ENCODE measurements at places on chromosomes 2 and 18. TPM values are rescaled to one million over a fixed set of nuclear protein-coding genes. Genes with fewer than 3 reads are reported as not detected.
A peak's percentile ranks its signal among the peaks of the same experiment; 100 is the strongest.

Gene TRIM43
- total RNA-seq: not detected

DNA sequence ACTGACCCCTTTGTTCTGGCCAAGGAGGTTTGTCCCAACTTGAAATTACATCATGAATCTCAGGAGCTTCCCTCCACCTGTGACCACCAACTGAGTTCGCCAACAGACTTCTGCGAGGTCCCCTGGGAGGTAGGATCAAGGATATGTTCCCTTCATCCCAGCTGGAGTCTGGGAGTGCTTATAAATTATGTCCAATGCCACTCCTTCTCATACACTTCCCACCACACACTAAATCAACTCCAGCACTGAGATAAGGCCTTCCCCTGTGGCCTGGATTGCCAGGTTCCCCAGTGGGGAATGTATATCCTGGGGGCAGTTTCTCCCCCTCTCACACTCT lies 99.2 kb downstream of the RND3 start:
- DNase-seq: no peak

GRCh38 chr2:123468071-123468470 lies 557.0 kb upstream of the CNTNAP5 start:
- no peak for DNase-seq

DNA sequence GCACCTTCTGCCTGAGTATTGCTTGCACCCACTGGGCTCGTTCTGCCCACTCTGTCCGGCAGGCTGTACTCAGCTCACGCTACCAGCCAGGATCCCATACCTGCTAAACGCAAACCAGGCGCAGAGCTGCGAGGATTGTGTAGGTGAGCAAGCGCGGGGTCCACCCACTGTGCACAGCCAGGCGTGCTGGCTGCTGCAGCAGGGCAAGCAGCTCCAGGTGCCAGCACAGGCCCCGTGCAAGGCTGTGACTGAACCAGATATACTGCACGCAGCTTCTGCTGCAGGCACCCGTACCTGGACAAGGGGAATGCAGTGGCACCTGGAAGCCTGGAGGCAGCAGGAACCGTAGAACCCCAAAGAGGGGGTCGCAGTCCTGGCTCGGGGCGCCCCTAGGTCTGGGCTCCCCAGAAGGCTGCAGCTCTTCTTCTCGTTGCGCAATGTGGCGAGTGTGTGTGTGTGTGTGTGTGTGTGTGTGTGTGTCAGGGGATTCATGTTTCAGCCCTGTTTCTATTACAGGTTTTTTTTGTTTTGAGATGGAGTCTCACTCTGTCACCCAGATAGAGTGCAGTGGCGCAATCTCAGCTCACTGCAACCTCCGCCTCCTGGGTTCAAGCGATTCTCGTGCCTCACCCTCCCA lies 46.1 kb upstream of the RAB1A start:
- DNase-seq: no peak

DNA sequence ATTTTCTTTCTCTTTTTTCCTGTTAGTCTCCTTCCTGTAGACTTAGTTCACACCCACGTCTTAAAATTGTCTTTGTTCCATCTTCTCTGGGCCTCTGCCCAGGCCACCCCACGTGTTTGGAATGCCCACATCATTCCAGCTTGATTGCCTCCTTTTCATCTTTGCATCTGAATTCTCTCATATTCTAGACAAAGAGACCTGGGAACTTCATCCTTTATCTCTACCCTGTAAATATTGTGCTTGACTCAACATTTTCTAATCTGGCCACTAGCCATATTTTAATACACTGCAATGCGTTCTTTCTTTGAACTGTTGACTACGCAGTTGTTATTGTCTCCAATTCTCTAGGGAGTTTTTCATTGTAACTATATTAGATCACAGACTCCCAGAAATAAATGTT lies 187.5 kb upstream of the NRXN1 start:
- DNase-seq: no peak

- no peak for DNase-seq
Measured at GRCh38 chr2:233064530-233065199, 4.5 kb downstream of the INPP5D start.

DNA sequence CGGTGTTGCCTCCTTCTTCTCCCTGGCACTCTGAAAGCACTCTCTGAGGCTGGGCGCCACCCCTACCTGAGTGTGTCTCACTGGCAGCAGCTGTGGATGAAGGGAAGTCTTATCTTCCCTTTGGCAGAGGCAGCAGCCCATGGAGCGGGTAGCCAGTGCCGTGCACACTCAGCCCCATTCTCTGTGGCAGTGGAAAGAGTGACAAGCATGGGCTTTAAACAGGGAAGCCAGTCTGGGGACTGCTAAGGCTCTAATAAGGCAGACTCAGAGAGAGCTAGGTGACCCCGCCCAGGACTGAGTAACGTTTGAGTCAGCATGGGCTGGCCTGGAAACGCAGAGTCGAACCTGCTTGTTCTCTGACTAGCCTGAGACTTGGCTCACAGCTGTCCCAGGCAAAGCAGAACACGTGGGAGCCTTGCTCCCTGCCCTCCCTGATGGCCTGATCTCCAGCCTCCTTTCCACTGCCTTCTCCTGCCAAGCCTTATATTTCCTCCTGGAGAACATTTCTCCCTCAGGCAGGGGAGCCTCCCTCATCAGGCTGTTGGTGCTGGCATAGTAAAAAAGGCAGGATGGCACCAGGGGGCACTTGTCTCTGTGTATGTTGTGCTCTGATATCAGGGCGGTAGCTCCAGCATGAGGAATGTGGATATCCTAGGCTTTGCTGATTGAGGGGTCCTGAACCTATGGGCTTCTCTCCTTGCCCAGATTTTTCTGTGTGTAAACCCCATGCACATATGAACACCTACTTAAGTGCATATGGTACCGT lies 93.9 kb upstream of the LGALSL start:
- DNase-seq: peak; percentile 81

DNA sequence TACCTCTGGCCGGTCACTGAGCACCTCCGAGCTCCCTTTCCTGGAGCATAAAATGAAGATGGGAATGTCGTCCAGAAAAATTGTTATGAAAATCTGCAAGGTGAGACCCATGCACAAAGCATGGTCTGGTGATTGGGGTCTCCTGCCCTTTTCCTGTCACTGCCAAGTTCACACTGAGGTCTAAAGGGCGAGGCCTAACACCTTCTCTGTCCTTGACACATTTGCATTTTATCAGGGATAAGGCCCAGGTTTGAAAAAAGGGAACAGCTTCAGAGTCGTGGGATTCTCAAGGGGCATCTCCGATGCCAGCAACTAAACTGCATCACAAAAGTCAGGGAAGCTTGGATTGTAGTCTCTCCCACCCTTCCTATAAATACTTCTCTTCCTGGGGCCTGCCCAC lies 24.7 kb downstream of the GNAL start:
- no peak for DNase-seq

DNA sequence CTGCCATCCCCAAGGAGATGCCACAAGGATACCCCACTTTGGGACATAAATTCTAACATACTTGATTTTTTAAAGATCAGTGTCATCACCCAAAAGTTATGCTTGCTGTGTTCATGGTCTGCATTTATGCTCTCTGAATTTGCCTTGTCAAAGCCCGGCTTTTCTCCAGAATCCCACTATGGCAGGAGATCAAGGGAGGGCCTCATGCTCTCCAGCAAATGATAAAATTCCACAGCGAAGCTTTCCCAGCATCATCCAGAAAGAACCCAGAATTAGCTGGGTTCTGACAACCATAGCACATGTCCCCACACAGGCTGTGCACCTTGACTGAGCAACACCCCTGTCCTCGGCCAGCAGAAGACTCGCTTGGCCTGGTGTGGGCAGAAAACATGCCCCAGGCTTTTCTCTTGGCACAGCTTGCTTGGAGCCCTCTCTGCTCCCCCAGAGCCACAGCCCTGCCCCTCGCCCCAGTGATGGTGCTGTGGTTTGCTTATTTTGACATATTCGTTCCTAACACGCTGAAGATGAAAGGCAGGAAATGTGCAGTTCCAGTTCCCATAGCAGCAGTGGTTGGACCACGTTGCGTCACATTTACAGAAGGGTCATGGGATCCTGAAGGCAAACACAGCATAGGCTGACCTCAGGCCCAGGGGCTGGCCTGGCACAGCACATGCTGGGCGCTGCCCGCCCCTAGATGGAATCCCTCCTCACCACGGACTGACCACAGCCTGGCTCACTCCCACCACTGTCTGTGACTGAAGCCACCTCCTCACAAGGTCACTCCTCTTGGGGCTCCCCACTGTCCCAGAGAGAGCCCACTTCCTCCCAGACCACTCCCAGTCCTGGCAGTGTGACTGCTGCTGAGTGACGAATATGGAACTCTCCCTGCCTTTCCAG lies 14.1 kb upstream of the CHRNA1 start:
- DNase-seq: peak; percentile 94

DNA sequence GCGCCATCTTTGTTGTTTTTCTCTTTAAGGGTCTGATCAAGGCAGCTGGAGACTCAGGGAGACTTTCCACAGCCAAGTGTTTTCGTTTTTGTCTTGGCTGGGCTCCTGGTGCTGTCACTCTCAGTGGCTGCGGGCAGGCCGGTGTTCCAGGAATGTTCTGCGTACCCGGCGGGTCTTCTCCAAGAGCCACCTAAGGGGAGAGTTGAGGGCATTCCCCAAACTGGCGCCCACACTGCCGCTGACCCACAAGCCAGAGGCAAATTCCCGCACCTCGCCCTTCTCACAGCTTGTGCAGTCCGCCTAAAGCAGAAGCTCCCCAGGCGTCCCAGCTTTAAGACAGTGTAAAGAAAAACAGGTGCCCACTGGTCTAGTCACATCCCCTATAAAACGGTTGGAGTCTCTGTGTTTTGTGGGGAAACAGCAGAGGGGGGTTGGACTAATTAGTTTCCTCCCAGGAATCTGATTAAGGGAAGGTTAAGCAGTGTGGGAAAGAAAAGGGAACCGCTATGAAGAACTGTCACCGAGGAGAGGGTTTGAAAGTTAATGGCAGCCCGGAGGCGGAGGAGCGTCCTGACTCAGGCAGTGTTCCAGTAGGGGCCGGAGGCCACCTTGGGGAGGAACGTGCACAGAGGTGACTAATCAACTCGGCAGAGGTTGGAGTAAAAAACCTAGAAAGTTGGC lies 224.5 kb downstream of the SLC4A3 start:
- no peak for DNase-seq

- peak; percentile 11 for DNase-seq
Measured at GRCh38 chr2:46747297-46747818, 168.2 kb downstream of the MCFD2 start.

DNA sequence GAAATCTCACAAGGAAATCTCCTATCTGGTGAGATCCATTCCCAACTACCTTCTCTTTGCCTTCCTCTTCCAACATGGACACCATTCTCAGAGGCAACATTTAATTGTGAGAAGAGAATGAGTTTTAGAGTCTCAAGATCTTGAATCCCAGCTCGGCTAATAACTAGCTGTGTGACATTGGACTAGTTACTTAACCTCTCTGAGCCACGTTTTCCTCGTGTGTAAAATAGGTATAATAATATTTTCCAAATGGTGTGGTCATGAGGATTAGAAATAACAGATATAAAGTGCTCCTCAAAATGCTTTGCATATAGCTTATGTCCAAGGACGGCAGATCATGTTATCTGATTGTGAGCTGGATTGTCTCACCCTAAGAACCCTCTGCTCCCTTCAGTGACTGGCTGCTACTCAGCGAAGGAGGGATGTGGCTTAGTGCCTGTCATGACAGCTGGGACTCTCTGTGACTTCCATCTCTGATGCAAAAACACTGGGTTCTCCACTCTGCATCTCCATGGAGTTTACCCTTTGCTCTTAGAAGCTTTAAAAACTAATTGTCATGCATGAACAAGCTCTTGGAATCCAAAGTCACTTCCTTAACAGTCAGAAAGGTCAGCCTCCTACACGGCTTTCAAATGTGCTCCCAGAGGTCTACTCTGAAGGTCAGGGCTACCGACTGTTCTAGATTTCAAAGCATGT lies 38.4 kb upstream of the MRPL19 start:
- DNase-seq: no peak

Gene CRYGC
- total RNA-seq: not detected

DNA sequence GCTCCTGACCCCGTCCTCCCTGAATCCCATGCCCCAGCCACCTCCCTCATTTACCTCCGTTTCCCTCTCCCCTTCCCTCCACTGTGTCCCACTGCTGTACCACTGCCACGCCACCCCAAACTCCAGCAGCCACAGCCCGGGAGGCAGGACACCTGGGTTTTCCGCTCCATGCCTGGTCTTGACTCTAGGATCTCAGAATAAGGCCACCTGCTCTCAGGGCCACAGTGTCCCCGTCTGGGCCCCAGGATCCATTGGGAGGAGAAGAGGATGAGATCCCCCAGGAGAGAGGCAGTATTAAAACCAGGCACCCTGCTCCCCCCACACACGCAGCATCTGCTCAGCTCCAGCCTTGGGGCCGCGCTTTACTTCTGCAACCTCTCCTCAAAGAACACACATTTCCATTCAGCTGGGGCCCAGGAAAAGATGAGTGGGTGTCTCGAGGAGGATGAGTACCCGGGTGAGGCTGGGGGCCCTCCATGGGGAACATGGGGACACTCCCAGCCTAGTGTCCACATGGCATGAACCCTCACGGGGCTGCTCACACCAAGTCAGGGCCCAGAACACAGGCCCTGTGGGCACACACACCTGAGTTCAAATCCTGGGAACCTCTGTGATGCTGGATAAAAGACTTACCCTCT lies 32.8 kb upstream of the TNS1 start:
- DNase-seq: no peak

Gene ASTL
- not detected for total RNA-seq

Gene TMEM17
- 1.3 TPM for total RNA-seq

Gene CD207
- under 0.01 TPM for total RNA-seq

Gene OTOS
- total RNA-seq: not detected

Gene PLA2R1
- total RNA-seq: 26.9 TPM

- no peak for DNase-seq
Measured at GRCh38 chr2:176784633-176785200, 427.9 kb upstream of the HNRNPA3 start.

Gene CNGA3
- not detected for total RNA-seq

- no peak for DNase-seq
Measured at GRCh38 chr2:18792684-18793083, 203.3 kb upstream of the NT5C1B start.

- DNase-seq: no peak
Measured at GRCh38 chr2:160491911-160492371, 1.7 kb downstream of the RBMS1 start.

Gene ANKRD30B
- not detected for total RNA-seq

DNA sequence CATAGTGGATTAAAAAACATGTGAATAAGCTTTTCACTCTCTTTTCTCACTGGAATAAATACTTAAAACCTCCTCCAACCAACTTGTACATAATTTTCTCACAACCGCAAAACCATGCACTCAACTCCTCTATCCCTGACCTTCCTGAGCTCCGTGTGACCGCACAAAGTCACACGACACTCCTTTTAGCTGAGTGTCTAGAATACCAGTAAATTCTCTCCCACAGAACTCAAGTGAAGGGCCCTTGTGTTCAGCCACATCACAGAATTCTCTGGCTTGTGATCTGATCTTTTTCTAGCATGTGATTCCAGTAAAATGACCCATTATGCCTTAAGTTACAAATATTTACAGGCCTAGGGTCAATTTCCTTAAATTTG lies 91.2 kb upstream of the ARL4C start:
- no peak for DNase-seq

Gene EGR4
- not detected for total RNA-seq

- no peak for DNase-seq
Measured at GRCh38 chr2:206876216-206876860, 63.0 kb upstream of the CPO start.

Gene ZNF396
- 0.51 TPM for total RNA-seq

Gene INPP5D
- total RNA-seq: 29.4 TPM

GRCh38 chr2:70632388-70632787 lies 78.8 kb upstream of the TGFA start:
- peak; percentile 28 for DNase-seq

Gene IL36B
- not detected for total RNA-seq

Gene ERFE
- total RNA-seq: 0.13 TPM

- peak; percentile 27 for DNase-seq
Measured at GRCh38 chr18:3151399-3152264, 68.1 kb downstream of the MYOM1 start.

Gene DTNA
- 1.9 TPM for total RNA-seq

- no peak for DNase-seq
Measured at GRCh38 chr18:55214534-55214933, 255.3 kb upstream of the CCDC68 start.

Gene RNU2-63P
- not detected for total RNA-seq
